ENCODE measurements at places on chromosomes 1 and 21.

DNA sequence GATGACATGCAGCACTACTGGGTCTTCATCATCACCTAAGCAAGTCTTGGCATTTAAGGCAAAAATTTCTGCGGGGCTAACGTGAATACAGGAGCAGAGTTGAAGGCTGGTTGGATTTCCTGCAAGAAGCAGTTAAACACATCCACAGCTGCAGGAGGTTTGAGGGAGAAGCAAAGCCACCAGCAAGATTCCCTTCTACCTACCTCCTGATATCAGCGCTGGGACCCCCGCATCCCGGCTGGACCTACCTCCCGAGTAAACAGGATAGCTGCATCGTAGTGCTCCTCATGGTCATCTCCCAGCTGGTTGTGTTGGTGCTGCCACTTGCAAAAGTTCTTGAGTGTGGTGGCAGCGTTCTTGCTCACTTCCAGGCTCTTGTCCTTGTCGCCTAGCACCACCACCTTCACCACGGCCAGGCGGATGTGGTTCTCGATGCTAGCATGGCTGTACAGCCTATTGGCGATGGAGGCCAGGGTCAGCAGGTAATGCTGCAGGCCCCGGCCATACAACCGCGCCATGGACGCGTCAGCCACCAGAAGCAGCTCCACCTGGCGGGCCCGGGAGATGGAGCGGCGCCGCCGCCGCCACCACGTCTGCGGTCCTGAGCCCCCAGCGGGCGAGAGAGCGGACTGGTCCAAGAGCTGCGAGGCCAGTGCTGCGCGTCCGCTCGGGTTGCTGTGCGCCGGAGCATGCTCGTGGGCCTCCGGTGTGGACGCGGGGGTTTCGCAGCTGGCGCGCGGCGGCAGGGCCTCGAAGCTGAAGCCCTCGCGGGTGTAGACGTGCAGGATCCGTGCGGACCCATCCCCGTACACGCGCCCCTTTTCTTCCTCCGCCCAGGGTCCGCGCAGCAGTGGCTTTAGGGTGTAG is 1.6 kb downstream of the ADAMTS5 start:
- DNase-seq: no peak

DNA sequence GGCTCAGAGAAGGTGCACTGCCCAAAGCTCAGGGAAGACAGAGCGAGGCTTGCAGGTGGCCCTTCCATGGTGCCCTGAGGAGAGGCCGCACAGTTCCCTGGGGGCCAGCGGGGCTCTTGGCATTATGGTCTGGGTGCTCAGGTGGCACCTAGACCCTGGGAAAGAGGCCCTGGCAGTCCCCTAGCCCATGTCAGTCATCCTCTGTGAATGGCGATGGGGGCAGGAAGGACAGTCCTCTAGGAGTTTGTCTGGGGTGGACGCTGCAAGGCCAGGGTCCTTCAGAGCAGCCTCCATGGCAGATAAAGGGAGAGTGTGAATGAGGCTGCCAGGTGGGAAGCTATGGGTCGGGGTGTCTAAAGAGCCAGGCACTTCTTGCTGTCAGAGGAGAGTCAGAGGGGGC is 345.9 kb upstream of the VAMP3 start:
- DNase-seq: no peak

DNA sequence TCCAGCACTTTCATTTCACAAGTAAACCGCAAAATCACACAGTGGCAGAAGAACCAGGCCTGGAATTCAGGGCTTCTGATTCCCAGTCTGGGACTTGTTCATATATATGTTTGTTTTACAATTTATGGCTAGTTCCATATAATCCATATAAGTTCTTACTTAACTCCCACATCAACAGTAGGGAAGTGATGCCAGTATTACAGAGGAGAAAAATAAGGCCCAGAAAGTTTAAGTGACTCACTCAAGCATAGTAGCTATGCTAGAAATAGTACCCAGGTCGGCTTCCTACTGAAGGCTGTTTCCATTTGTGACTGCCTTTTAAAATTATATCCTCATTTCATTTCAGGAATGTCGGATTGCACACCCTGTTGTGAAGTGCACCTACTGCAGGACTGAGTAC is 1.4 kb downstream of the FAM76A start:
- no peak for DNase-seq

- peak; percentile 68 for DNase-seq
These were observed 1.9 kb upstream of the DHRS3 start for GRCh38 chr1:12619792-12620487.

GRCh38 chr1:158203693-158204457 is 23.2 kb downstream of the CD1D start:
- peak; percentile 12 for DNase-seq

- DNase-seq: no peak
These were observed 543.0 kb upstream of the RGS18 start for GRCh38 chr1:191615101-191615821.

DNA sequence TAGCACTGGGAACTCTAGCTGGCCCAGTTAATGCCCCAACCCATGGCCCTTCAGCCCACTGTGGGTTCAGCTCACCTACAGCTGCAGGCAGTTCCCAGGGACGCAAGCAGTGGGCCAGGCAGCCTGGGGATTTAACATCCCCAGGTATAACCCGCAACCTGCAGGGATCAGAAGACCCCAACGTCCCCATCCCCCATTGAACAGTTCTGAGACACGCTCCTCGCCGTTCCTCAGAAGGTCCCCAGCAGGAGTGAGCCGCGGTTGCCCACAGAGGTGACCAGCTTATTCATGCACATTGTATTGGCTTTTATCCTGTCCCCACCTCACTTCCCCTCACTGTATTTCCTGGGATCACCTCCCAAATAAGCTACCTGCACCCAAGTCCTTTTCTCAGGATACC is 5.0 kb upstream of the MATN1 start:
- DNase-seq: no peak

- DNase-seq: no peak
These were observed 221.5 kb upstream of the FMN2 start for GRCh38 chr1:239870194-239870593.

DNA sequence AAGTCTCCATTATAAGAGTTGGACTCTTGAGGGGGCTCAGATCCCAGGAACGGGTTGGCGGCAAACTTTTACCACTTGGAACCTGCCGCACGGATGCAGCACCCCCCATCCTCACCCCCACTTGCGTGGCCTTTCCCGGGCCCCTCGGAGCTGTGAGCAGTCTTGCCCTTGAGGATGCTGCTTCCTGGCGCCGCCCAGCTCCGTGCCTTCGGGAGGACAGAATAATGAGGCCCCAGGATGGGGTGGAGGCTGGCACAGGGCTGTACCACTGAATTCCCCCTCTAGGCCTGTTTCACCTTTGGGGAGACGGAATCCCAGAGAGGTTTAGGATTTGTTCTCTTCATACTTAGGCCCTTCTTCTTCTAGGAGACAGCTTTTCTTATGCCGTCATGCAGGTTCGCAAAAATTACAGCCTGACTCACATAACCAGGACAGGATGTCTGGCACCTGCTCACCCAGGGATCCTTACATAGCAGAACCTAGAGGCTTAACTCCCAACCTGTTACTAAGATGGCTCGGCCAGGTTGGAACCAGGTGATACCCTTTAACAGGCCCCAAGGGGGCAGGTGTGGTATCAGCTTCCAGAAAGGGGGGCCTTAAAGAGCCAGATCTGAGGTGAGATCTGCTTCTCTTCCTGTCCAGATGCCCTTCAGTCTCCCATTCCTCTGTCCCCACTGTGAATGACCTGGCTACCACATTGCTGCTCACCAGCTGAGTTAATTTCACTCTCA is 1.5 kb downstream of the TRNP1 start:
- DNase-seq: no peak
